ENCODE measurements at places on chromosomes 4 and X.

DNA sequence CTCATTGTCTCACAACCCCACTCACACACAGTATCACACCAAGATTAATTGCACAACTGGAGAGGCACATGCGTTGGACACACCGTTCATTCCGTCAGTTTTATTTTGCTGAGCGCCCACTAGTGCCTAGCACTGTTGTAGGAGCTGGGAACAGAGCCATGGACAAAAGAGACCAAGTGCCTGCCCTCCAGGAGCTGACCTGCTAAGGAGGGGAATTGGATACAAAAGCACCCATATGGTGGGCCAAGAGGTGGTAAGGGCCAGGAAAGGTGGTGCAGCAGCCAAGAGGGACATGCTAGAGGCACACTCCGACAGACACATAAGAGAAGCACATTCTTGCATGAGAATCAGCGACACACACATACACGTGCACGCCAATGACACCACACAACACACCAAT, 705 bp upstream of the CRMP1 start:
- DNase-seq: no peak

DNA sequence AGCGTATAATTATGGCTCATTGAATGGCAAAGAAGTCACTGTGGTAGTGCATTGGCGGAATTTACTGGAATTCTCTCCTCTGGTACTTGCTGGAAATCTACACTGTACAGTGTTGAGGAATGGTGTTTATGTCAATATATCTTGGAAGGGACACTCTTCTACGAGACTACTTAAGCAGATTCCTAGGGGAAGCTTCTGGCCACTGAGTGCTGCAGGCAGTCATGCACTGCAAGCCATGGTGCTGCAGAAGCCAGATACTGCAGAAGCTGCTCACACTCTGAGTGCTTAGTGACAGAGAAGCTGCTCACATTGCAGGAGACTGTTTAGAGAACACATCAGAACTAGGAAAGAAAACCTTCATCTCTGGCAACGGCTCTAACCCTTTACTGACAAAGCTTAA, 725.0 kb downstream of the CCSER1 start:
- DNase-seq: no peak

DNA sequence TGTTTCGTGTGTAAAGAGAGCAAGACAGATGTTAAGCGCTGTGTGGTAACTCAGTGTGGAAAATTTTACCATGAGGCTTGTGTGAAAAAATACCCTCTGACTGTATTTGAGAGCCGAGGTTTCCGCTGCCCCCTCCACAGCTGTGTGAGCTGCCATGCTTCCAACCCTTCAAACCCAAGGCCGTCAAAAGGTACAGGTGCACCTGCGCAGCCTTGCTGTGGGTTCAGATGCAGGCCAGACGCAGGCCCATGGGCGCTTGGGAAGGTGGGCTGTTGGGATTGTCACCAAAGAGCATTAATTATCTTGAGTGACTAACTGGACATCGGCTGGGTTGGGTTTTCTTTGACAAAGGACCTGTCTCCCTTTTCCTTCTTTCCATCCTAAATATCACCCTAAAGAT, 55.4 kb downstream of the NELFA start:
- DNase-seq: no peak

GRCh38 chr4:138961129-138961528, 54.5 kb upstream of the NOCT start:
- no peak for DNase-seq

DNA sequence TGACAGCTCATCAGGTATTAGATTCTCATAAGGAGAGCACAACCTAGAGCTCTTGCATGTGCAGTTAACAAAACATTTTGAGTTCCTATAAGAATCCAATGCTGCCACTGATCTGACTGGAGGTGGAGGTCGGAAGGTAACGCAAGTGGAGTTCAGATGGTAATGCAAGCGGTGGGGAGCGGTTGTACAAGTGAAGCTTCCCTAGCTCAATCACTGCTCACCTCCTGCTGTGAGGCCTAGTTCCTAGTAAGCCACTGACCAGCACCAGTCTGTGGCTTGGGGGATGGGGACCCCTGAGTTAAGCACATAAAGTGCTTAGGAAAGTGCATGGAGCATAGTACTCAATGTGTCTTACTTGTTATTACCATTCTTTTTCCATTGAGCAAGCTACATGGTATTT, 983.2 kb upstream of the IGFBP7 start:
- DNase-seq: no peak

- DNase-seq: no peak
Observed at GRCh38 chrX:37896511-37896890, 49.1 kb upstream of the DYNLT3 start.

DNA sequence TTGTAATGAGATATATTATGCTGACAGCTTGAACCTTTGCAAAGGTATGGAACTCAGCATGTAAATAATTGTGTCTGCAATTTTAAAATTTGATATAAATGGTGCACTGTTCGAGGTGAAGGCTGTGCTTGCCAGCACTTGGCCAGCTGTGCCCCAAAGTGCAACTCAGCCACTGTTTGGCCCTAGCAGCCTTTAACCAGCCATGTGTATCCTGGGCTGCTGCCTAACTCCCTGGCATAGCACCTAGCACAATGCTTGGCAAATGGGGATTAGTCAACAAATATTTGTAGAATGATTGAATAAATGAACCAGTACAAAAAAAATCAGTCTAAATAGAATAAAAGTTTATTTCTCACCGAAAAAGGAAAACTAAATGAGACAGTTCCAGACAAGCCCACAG, 83.8 kb upstream of the ZIC3 start:
- no peak for DNase-seq

DNA sequence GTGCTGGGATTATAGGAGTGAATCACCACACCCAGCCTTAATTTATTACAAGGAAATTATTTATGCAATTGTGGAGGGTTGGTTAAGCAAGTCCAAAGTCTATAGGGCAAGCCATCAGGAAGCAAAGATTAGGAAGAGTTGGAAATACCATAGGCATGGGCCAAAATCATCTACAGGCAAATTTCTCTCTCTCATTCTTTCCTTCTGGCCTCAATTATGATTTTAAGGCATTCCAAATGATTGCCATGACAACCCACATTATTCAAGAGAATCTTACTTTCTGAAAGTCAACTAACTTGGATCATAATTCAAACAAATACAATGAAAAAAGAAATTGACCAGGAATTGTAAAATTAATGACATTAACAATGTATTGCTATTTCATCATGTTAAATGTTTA, 400.8 kb downstream of the GPM6A start:
- DNase-seq: no peak

GRCh38 chrX:39974270-39974669, 123.5 kb downstream of the BCOR start:
- no peak for DNase-seq

GRCh38 chr4:173159791-173160190, 8.8 kb upstream of the GALNT7 start:
- no peak for DNase-seq

DNA sequence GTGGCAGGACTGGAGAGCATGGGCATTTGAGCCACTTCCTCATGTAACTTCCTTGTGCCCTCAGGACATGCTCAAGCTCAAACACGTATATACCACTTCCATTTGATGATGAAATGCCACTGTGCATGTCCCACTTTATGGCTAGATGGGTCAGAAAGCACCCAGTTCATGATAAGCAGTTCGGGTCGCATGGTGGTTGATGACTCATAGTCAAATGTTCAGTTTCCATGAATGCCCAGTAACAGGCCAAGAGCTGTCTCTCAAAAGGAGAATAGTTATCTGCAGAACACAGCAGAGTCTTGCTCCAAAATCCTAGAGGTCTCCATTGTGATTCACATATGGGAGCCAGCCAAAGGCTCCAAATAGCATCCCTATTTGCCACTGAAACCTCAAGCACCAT, 48.9 kb upstream of the SPIN3 start:
- no peak for DNase-seq

- no peak for DNase-seq
Observed at GRCh38 chr4:149728444-149728843, 87.2 kb downstream of the IQCM start.

- peak; percentile 67 for DNase-seq
Observed at GRCh38 chr4:37977471-37978247, 17.5 kb downstream of the PTTG2 start.

DNA sequence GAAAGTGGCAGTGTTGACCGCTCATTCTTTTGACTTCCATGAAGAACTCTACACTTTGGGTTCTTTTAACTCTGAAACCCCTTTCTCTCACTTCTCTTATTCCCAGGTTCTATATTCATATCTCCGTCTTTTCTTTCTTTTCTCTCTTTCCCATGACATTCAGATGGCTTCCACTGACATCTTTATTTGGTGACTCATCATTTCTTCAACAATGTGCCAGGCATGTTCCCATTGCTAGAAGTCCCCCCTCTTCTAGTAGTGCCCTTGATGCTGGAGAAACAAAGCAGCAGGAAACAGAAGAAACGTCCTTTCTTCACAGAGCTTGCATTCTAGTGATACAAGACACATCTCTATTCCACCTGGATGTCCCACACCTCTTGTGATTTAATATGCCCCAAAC, 33.3 kb downstream of the PKD2 start:
- no peak for DNase-seq

DNA sequence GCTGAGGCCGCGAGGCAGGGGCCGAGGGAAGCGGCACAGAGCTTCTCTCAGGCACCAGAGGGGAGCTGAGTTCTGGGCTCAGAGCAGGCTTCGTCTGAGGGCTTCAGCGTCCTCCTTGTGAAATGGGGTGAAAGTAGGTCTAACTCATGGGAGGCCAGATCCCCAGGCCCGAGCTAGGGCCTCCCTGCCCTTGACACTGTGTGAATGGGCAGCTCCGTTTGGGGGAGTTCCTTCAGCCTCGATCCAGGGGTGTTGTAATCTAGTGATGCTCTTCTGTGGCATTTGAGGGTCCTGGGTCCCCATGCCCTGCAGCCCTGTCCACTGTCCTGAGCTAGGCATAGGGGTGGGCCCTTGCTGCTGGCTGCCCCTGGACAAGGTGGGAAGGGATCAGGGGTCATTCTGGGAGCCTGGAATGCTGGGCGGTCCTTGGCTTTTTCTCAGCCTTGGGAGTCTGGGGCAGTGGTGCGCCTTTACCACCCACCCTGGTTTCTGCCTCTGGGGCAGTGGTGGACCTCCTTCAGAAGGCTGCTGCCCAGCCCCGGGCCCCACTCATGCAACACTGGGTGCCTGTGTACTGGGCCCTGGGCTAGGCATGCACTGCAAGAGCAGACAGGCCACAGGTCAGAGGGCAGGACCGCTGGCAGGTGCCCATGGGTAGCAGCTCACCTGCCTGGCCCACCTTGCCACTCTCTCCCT, 4.1 kb downstream of the SH3BP2 start:
- no peak for DNase-seq

DNA sequence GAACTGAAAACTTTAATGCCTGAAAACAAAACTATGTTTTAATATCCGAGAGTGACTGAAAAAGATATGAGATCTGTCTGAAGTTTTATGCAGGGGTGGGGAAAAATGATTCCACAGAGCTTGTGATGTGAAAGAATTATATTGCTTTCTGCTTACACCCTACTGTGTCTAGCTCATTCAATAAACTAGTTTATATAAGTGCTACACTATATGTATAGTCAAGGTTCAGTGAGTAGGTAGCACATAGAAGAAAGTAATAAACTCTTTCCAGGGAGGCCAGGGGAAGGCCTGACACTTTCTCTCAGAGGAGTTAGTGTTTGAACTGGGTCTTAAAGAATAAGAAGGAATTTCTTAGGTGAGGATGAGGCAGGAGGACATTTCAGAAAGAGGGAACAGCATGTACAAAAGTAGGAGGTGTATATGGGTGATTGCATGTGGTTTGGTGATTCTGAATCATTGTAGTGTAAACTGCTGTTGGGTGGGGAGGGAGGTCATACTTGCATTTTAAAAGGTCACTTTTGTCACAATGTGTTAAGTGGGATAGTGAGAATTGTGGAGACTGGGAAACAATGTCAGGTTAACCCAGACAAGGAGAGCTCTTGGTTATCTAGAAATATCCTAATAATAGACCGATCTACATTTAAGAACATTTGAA, 25.1 kb upstream of the TEX13D start:
- no peak for DNase-seq

DNA sequence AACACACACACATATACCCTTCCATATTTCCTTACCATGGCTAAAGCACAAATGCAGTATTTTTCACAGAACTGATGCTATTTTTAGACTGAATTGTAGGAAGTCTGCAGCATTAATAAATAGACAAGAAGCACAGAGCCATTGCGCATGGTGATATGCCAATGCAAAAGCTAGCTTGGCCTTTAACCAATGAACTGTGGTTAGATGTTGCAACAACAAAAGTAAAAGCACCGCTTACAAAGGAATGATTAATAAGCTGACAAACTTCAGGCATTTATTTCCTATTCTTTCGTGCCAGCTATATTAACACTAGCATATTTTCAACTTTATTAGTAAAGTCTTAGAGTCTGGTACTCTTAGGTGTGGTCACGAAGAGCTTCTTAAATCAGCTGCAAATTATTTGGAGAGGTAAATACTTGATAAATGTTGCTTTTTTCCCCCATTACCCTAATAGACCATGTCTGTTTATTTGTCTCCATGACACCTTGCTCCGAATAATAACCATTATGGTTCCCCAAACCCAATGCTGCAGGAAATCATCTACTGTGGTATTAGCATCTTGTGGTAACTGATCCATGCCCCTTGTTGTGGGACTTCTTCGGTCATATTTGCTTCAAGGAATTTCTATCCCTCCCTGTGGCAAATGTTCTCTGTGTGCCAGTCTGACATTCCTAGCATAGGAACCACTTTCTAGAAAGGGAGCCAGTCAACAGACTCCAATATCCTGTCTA, 306.1 kb upstream of the TAPT1 start:
- DNase-seq: no peak

DNA sequence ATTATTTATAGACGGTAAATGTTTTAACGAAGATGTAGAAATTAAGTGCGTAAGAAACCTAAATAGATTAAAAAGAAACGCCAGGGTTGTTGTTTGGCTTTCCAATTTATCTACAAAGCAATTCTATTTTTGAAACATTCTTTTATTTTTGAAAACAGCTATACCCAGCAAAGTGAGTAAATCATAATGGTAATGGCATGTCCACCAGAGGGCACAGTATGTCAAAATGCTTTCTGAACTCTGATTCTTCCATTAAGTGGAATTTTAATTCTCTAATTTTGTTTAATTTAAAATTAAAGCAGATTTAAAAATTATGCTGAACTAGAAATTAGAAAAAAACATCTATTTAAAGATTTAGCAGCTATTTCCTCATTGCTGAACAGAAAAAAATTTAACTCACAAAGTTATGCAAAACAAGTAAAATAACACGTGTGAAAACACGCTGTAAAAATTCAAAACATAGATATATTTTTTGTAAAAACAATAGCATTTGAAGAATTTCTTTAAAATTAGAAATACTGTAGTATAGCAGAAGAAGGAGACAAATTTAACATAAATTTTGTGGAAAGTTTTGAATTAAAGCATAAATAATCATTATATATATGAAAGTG, 26.5 kb downstream of the RASSF6 start:
- no peak for DNase-seq

GRCh38 chr4:139229534-139230039, 50.4 kb downstream of the MGARP start:
- peak; percentile 33 for DNase-seq

DNA sequence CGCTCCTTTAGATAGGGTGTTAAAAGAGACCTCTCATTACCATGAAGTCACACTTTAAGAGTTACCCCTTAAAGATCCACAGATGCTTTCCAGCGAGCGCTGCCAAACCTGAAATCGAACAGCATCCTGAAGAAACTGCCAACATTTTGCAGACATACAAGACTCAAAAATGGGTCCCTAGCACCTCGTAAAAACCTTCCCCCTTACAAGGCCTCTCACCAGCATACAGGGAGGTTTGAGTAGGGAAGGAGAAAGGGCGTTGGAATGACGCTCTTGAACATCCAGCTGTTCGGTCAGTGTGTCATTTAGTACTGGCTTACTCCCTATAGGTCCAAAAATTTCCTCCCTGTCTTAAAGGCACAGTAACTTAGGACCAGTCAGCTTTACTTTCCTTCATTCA, 45.3 kb upstream of the PGRMC1 start:
- DNase-seq: no peak

GRCh38 chr4:10730019-10730418, 45.5 kb upstream of the CLNK start:
- DNase-seq: no peak

Measured in germinal center (tissue), 1 donor.